ENCODE measurements at places on chromosomes 1 and 21.

- no peaks in the 10 kb centered on the region for H3K4me1 ChIP-seq
- H3K4me3 ChIP-seq, result no peak overlapping the region
- H3K27ac ChIP-seq, result no peak overlapping the region
- H3K36me3 ChIP-seq, result no peaks in the 10 kb centered on the region
- no peaks in the 10 kb centered on the region for H3K27me3 ChIP-seq
These were observed 34.7 kb downstream of the ACOT11 start for GRCh38 chr1:54582566-54583306.

GRCh38 chr1:75791022-75791421 lies 5.0 kb downstream of the RABGGTB start:
- DNase-seq, result no peak
- H3K27me3 ChIP-seq, result no peaks in the 10 kb centered on the region
- H3K27ac ChIP-seq, result peak overlapping the region; percentile 44
- H3K4me1 ChIP-seq, result peaks cover 56% of the 10 kb centered on the region
- peak overlapping the region; percentile 65 for H3K4me3 ChIP-seq

DNA sequence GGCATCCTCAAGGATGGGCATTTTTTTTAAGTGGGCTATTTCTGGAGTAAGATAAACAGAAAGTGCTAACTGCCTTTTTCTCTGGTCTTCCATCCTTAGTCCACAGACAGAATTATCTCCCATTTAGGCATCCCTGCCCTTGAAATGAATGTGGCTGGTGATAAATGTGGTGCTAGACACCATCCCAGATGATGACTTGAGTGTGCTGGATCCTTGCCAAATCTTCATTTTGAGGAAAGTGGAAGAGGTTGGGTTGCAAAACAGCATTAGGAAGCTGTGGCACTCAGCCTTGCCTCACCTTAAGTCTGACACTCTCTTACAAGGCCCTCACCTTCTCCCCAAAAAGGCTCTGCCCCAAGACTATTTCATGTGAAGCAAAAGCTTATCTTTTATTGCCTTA lies 19.2 kb downstream of the MAB21L3 start:
- H3K4me1 ChIP-seq, result peaks cover 46% of the 10 kb centered on the region
- no peaks in the 10 kb centered on the region for H3K36me3 ChIP-seq
- H3K4me3 ChIP-seq, result no peak overlapping the region
- H3K27me3 ChIP-seq, result peaks cover 8% of the 10 kb centered on the region

DNA sequence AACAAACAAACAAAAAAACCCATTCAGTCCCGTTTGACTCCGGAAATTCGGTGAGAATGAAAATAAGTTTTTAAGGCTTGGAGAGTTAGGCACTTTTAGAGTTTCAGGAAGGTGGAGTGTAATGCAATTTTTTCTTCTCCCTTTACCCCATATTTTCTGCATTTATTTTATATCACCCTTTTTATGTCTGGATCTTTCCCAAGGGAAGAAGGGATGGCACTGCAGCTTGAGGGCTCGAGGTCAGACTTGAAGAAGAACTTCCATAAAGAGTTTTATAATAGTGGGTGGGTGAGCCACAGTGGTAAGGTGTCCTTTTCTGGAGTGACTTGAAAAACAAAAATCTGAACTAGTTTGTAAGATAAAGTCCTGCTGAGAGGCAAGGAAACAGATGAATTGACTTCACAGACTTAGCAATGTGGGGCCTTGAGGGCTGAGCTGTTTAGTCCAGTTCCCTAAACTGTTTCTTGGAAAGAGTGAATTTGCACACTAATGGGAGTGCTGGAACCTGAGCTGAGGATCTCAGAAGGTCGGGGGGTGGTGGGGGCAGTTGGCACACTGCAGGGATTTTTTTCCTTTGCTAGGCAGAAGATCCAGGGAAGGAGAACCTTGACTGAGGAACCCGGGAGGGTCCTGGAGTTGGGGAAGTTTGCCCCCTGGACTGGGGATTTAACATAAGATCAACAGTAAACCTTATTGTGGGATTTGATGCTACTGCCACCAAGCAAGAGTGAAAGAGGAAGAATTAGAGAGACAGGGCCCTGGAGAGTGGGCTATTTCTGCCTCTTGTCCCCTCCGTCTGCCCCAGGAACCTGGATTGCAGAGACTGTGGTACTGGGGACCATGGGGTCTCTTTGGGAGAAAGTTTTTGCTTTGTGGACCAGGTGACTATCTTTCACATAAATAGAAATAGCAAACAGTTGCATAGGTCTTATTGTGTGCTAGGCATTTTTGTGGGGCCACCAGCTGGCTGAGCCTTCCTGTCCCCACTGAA lies 1.8 kb upstream of the MEX3A start:
- no peak overlapping the region for H3K27ac ChIP-seq
- H3K36me3 ChIP-seq, result no peaks in the 10 kb centered on the region
- DNase-seq, result no peak
- H3K4me3 ChIP-seq, result no peak overlapping the region

DNA sequence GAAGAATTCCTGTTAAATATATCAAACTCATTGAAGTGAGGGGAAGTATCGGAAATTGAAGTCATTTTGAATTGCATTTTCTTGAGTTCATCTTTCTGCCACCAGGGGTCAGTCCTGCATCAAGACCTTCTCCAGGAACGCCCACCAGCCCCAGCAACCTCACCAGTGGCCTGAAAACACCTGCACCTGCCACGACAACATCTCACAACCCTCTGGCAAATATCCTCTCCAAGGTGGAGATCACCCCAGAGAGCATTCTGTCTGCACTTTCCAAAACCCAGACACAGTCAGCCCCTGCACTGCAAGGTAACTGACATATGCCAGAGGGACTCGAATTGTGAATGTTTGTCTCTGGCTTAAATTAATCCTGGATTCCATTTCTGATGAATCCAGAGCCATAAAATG lies 22.8 kb upstream of the TARS2 start:
- H3K36me3 ChIP-seq, result peaks cover 31% of the 10 kb centered on the region
- H3K27me3 ChIP-seq, result no peaks in the 10 kb centered on the region
- H3K4me3 ChIP-seq, result no peak overlapping the region
- peak; percentile 81 for DNase-seq
- H3K4me1 ChIP-seq, result peaks cover 4% of the 10 kb centered on the region
- no peak overlapping the region for H3K27ac ChIP-seq

GRCh38 chr21:36913247-36914169 lies 53.0 kb downstream of the HLCS start:
- no peak overlapping the region for H3K4me3 ChIP-seq
- no peaks in the 10 kb centered on the region for H3K27me3 ChIP-seq
- no peak for DNase-seq

DNA sequence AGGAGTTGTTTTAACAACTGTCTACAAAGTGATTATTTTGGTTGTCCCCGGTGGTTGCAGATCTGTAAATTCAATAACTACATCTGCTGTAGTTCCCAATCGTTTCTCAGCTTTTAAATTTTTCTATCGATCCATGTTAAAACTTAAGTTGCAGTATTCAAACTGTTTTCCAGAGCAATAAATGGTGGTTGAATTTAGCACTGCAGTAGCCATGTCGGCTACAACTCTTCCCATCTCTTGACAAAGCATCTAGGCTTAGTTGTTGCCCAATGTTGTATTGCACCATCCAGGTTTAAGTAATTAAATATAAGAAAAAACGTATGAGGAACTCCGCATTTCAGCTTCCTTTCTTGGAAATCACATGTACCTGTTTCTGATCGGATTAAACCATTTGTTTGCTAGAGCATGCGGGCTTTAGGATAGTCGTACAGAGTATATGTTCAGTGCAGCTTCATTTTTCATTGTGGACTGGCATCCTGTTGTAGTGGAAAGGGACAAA lies 996 bp downstream of the CNIH4 start:
- no peaks in the 10 kb centered on the region for H3K27me3 ChIP-seq
- H3K4me1 ChIP-seq, result peaks cover 53% of the 10 kb centered on the region
- H3K36me3 ChIP-seq, result peaks cover 27% of the 10 kb centered on the region
- H3K27ac ChIP-seq, result peak overlapping the region; percentile 70
- peak overlapping the region; percentile 79 for H3K4me3 ChIP-seq

- no peak overlapping the region for H3K27ac ChIP-seq
- H3K27me3 ChIP-seq, result peaks cover 16% of the 10 kb centered on the region
- no peak overlapping the region for H3K4me3 ChIP-seq
- peaks cover 4% of the 10 kb centered on the region for H3K36me3 ChIP-seq
- peaks cover 24% of the 10 kb centered on the region for H3K4me1 ChIP-seq
These were observed 16.1 kb downstream of the CNR2 start for GRCh38 chr1:23897083-23897482.

DNA sequence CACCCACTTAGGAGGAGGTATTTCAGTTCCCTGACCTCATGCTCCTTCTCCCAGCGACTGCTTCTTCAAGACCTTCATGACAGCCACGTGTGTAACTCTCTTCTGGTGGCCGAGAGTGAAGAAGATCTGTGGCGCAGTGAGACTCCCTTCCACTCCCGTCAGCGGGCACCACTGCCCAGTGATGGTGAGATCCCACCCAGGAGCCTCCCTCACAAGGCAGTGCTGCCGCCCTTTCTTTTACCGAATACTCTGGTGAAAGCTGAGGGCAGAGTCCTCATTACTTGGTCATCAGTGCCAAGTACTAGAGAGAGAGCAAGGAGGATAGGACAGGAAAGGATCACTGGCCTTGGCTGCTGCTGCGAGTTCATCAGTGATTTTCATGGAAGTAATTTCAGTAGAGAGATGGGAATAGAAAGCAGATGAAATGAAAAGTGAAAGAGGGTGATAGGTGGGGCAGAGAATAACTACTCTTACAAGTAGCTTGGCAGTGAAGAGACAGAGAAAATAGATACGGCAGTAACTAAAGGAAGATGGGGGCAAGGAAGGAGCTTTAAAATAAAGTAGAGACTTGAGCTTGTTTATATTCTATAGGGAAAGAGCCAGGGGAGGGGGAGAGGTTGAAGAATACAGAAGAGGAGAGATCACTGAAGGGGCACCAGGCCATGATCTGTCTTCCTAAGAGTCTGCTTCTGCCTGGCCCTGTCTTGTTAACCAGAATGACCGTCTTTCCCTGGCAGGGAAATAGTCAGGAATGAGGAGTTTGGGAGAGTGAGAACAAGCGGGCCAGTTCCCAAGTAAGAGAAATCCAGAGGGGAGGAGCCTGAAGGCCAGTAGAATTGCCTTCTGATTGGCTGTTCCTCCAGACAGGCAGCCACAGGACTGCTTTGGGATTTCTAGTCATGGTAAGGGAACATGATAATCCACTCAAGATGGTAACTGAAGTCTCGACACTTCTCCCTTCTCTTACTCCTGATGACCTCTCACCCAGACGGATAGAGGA lies 18.3 kb downstream of the HYI start:
- H3K4me3 ChIP-seq, result no peak overlapping the region
- peaks cover 36% of the 10 kb centered on the region for H3K36me3 ChIP-seq
- H3K4me1 ChIP-seq, result no peaks in the 10 kb centered on the region

DNA sequence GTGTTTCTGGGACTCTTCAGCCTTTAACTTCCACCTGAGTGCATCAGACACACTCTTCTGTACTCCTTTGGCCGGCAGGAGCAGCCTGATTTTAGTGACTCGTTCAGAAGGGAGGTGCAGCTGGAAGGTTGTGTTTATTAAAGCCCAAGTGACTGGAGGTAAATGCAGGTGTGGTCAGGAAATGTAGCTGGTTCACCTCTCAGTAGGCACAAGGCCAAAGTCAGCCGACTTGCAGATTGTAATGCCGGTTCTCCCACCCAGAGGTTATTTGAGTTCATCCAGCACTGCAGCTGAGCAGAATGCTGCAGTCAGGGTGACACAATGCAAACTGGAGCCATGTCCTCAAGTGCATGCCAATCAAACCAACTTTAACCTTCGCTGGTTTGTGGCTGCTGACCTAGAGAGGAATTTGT lies 91.5 kb downstream of the SPATA46 start:
- no peaks in the 10 kb centered on the region for H3K36me3 ChIP-seq
- H3K27ac ChIP-seq, result no peak overlapping the region
- no peaks in the 10 kb centered on the region for H3K27me3 ChIP-seq
- no peak overlapping the region for H3K4me3 ChIP-seq

GRCh38 chr1:62386351-62387121 lies 50.3 kb upstream of the USP1 start:
- H3K27ac ChIP-seq, result no peak overlapping the region
- H3K4me3 ChIP-seq, result no peak overlapping the region
- peaks cover 2% of the 10 kb centered on the region for H3K27me3 ChIP-seq
- H3K4me1 ChIP-seq, result no peaks in the 10 kb centered on the region

- no peak overlapping the region for H3K27ac ChIP-seq
- H3K4me1 ChIP-seq, result peaks cover 3% of the 10 kb centered on the region
- no peak for DNase-seq
- no peaks in the 10 kb centered on the region for H3K27me3 ChIP-seq
- H3K36me3 ChIP-seq, result no peaks in the 10 kb centered on the region
These were observed 4.8 kb downstream of the NECTIN4 start for GRCh38 chr1:161084597-161084988.

DNA sequence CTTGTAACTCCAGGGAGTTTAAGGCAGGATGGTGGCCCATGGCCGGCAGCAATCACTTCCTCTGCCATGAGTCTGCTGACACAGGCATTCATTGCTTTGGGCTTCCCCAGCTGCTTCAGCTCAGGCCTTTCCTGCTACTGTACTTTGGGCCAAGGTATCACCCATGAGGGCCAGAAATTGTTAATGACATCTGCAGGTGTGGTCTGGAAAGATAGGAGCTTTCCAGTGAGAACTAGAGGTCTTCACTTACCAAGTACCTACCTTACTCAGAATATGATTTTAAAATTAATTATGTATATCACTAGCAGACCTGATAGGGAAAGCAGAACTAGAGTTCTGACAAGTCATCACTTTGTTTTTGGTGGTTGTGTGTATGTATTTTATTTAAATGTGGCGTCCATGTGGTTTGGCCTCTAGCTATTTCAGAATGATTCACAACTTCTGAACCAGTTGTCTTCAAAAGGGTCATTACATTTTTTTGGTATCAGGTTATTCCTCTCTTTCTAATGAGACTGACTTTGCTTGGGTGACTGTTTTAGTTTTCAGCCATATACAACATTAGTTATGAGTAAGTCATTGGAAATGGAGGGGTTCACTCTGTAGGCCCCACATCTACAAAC lies 2.7 kb downstream of the RGL1 start:
- H3K4me1 ChIP-seq, result peaks cover 6% of the 10 kb centered on the region
- H3K4me3 ChIP-seq, result no peak overlapping the region
- peaks cover 10% of the 10 kb centered on the region for H3K27me3 ChIP-seq
- no peaks in the 10 kb centered on the region for H3K36me3 ChIP-seq

- no peaks in the 10 kb centered on the region for H3K36me3 ChIP-seq
- DNase-seq, result no peak
- H3K27ac ChIP-seq, result no peak overlapping the region
- H3K4me1 ChIP-seq, result no peaks in the 10 kb centered on the region
These were observed 111.1 kb downstream of the NAV1 start for GRCh38 chr1:201649761-201650622.

DNA sequence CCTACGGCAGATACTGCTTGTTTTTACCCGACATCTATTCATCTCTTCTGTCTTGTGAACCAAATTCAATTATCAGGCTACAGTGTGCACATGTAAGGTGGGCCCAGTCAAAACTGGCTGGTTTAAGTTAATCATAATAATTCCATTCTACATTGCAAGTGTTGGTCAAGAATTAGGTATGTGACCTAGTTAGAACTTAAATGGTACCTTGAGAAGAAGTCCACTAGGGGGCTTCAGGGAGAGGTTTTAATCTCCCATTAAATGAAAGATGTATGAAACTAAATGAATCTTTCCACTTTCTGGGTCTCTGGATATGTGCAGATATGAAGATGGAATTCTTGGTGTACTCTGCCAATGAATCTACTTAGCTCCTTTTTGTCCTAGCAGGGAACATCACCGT lies 187.1 kb downstream of the CDC42BPA start:
- H3K4me3 ChIP-seq, result no peak overlapping the region
- no peak for DNase-seq
- no peak overlapping the region for H3K27ac ChIP-seq
- H3K4me1 ChIP-seq, result no peaks in the 10 kb centered on the region
- H3K36me3 ChIP-seq, result no peaks in the 10 kb centered on the region

- H3K27ac ChIP-seq, result no peak overlapping the region
- no peak for DNase-seq
- H3K36me3 ChIP-seq, result no peaks in the 10 kb centered on the region
- peaks cover 11% of the 10 kb centered on the region for H3K27me3 ChIP-seq
- no peak overlapping the region for H3K4me3 ChIP-seq
These were observed 32.9 kb downstream of the HSF2BP start for GRCh38 chr21:43626390-43626789.

- peaks cover 12% of the 10 kb centered on the region for H3K36me3 ChIP-seq
- peaks cover 8% of the 10 kb centered on the region for H3K4me1 ChIP-seq
- H3K27me3 ChIP-seq, result no peaks in the 10 kb centered on the region
- no peak overlapping the region for H3K4me3 ChIP-seq
These were observed 293.3 kb downstream of the SDCCAG8 start for GRCh38 chr1:243549108-243549507.
